Lung microvascular endothelial cell (primary cell): ENCODE measurements at places on chromosomes 7 and 10.

GRCh38 chr10:30036811-30037210 is 22.6 kb downstream of the JCAD start:
- no peak for DNase-seq

- DNase-seq = no peak
These were observed 136.9 kb downstream of the KCNMA1 start for GRCh38 chr10:77500754-77501151.

DNA sequence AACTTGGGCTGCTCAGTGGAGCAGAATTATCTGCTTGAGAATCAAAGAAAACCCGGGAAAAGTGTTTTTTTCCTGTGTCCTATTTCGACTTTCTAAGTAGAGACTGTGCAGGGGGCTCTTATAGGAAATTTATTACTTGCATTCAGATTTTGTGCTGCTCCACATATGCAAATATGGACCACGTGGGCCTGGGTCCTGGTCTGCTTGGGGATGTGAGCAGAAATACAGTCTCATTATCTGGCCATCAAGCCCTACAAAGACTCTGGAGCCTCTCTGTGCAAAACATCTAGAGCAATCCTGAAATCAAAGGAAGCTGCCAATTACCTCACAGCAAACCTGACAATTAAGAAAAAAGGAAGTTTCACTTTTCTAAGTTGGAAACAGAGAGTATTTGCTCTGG is 216.9 kb downstream of the LRMDA start:
- DNase-seq = no peak

DNA sequence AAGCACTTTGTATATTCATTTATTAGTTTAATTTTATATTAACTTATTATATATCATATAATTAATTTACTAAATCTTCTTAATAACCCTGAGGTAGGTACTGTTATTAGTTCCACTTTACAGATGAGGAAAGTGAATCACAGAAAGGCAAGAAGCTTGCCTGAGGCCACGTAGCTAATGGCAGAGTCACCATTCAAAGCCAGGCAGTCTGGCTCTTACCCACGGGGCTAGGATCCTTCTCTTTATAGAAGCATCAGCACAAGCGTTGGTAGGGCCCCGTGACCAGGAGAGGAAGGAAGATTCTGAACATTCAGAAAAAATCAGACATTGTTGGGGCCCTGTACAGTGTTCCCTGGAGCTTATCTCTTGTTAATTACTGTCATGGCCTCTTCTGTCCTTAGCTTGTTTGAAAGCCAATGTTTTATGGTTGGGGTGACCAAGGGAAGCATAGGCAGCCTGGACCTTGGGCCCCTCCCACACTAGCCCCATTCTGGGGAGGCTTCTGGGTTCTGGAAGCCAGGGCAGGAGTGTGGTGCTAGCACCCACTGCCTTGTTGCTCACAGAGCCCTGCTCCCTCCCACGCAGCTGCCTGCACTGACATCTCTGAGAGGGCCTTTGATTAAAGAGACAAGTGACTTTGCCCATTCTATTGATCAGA is 31.1 kb upstream of the SLF2 start:
- DNase-seq = no peak

DNA sequence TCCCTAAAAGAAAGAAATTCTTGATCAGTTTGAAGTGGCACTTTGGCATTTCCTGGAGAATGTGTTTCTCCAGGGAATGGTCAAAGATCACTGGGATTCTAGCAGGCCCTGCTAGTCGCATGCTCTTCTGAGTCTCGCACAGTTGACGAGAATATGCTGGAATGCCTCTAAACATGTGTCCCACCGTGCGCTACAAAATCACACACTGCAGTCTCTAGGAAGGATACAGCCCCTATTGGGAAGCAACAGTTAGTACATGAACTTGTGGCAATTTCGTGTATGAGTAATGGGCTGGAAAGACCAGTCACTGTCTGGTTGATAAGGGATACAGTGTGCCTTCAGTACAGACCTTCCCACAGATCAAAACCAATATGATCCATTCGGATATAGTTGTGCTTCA is 257.9 kb downstream of the PRPF18 start:
- no peak for DNase-seq

GRCh38 chr10:60114765-60115586 is 208.6 kb upstream of the CCDC6 start:
- DNase-seq = peak; percentile 83

- no peak for DNase-seq
These were observed 52.9 kb downstream of the ZNF22 start for GRCh38 chr10:45053569-45054100.

DNA sequence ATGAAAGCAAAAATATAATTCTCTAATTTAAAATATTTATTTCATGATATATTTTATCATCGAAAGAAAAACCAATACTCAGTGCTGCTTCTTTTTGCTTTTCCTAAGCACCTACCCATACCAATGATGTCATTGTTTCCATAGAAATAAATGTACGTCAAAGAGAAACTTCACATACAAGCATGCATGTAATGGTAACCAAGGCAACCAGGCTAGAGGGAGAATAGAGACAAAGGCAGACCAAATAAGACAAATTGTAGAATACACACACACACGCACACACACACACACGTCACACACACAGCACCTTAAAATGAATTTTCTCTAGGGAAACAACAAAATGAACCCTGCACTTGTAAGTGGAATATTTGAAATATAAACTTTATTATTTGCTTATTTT is 75.5 kb downstream of the MACC1 start:
- DNase-seq = no peak

- no peak for DNase-seq
These were observed 145.0 kb upstream of the CHST15 start for GRCh38 chr10:124238367-124238766.

- no peak for DNase-seq
These were observed 96.4 kb downstream of the CHST15 start for GRCh38 chr10:123997013-123997412.
